ENCODE measurements at places on chromosomes 3 and 15.

DNA sequence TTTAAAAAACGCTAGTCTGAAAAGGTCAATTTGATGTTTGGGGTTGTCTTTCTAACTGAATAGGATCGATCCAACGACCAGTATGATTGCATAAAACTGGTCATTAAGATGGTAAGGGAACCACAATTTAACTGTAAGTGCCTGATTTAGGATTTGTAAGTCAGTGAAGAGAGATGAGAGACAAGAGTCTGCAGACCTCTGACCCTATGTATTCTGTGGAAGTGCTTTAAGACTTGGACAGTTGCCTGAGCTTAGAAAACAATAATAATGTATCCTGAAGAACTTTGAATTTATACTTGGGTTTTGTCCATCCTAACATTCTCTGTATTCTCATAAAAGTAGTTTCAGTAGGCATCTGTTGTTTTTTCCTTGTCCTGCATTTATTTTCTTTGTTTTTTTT is 221.4 kb upstream of the SUCLG2 start:
- DNase-seq: no peak

GRCh38 chr15:70604666-70605315 is 158.6 kb downstream of the UACA start:
- DNase-seq: no peak

- DNase-seq: no peak
Measured at GRCh38 chr3:47613722-47614121, 35.1 kb upstream of the CSPG5 start.

GRCh38 chr15:73560501-73561117 is 72.6 kb downstream of the NPTN start:
- DNase-seq: no peak

GRCh38 chr3:13514639-13515435 is 34.1 kb upstream of the FBLN2 start:
- no peak for DNase-seq

- no peak for DNase-seq
Measured at GRCh38 chr3:55409806-55410205, 77.3 kb downstream of the WNT5A start.

DNA sequence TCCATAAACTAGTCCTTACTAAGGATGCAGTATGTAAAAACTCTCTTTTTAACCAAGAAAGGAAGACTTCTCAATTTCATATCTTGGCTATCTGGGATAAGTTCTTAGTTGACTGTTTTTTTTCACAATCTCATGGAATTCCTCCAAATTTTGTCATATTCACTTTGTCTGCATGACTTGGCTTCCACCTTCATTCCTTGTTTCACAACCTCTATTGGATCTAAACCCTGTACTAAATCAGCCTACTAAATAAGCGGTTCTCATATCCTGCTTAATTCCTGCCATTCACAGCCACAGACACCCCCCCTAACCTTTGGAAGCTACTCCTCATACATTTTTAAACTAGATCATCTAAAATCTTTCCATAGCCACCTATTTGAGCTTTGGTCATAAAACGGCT is 370.6 kb upstream of the NAALADL2 start:
- no peak for DNase-seq

- DNase-seq: no peak
Measured at GRCh38 chr3:42635111-42635510, 18.4 kb upstream of the ZBTB47 start.

DNA sequence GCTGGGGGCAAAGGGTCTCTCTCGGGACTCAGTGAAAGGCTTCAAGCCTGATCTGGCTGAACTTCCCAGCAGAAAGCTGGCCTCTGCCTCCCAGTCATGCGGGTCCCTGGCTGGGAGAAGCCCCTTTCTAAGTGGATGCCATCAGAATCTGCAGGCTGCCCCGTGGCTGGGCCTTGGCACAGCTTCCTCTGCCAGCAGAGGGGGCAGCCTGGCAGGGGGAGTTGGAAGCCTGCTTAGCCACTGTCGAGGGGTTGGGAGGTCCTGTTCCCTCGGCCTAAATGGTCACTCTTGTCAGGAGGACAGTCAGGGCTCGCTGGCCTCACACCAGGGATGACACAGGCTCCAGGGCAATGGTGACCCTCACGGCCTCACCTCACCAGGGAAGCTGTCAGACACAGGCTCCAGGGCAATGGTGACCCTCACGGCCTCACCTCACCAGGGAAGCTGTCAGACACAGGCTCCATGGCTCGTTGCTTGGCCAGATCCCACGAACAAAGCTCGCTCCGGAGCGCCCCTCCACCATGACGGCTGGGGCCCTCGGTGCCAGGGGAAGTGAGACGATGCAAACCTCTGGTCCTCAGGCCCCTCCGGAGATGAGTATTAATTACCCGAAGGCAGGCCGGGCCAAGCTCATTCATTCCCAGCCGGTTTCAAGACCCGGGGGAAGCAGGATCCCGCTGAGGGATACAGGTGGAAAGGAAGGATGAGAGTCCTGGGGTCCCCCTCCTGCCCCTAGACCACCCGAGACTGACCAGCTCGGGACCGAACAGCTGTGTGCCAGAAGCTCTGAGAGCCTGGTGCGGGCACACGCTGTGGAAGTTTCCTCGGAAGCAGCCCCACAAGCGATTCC is 151.0 kb downstream of the CHSY1 start:
- DNase-seq: no peak

DNA sequence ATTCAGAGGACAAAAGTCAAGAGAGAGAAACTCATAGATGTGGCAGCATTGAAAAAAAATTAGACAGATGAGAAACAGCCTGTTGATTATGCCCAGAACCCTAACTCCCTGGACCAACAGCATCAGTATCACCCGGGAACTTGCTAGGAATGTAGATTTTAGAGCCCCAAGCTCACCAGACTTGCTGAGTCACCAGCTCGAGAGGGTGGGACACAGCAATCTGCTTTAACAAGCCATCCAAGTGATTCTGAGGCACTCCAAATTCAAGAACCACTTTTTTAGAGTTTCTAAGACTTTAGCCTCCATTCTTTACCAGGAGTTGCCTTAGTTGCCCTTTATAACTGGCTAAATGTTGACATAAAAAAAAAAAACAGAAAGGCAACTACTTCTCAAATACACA is 70.9 kb downstream of the CGGBP1 start:
- no peak for DNase-seq

DNA sequence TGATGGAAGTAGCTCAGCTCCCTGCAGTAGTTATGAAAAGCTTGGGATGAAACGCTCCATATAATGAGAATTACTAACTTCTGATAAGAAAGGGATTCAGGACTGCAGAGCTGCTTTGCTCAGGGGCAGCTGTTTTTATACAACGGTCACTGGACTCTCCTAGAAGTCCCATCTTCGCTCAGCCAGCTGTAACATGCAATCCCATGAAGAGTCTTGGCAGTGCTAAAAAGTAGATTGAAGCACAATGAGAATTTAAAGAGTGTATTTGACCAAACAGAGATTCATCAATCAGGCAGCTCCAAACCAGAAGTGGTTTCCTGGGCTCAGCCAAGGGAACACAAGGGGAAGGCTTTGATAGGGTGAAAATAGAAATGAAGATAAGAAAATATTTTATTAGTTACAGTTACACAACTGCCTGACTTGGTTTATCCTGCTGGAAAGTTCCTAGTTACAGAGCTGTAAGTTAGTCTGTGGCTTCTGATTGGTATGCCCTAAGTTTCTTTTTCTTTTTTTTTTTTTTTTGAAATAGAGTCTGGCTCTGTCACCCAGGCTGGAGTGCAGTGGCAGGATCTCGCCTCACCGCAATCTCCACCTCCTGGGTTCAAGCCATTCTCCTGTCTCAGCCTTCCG is 24.1 kb downstream of the SIDT1 start:
- DNase-seq: no peak

DNA sequence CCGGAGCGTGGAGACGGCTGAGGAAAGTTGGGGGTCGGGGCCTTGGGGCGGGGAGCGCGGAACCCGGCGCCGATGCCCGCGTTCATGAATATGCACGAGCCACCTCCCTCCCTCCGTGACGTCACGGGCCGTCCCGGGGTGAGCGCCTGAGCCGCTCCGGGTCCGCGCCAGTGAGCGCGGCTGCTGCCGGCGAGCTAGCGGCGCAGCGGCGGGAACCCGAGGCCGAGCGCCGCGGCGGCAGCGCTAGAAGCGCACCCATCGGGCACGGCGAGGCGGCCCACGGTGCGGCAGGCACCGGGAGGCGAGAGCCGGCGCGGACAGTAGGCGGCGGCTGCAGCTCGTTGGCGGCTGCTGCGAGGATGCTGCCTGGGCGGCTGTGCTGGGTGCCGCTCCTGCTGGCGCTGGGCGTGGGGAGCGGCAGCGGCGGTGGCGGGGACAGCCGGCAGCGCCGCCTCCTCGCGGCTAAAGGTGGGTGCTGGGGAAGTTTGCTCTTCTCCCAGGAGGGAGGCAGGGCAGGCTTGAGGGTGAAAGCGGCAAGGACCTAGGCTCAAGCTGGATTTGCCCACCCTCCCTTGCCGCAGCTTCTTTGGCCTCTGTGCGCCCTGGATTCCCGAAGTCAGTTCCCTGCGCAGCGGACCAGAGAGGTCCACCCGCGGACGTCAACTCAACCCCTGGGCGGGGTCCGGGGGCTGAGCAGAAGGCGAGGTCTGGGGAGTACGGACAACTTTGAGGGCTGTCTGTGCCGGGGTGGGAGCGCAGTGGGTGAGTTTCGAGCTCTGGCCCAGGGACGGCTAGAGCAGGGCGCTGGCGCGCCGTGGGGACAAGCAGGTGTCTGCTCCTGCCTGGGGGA is at the start of gene CLSTN2:
CLSTN2 (plus strand) TSS at position 170 of the 850 bp plus-strand sequence.
- DNase-seq: peak; percentile 73

DNA sequence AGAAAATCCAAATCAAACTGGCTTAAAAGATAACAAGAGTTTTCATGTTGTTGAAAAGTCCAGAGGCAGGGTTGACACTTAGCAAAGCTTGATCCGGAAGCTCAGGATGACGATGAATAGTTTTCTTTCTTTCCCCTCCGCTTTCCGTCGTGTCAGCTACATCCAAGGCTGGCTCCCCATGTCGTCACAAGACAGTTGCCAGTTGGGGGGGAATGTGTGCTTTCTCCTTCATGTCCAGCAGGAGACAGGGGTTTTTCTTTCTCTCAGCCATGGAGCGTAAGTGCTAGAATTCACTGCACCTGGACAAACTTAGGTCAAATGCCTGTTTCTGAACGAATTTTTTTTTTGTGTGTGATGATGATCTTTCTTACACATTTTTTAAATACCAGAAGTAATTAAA is 273.8 kb upstream of the RGMA start:
- DNase-seq: no peak

- no peak for DNase-seq
Measured at GRCh38 chr15:37031198-37031597, 69.2 kb downstream of the MEIS2 start.

DNA sequence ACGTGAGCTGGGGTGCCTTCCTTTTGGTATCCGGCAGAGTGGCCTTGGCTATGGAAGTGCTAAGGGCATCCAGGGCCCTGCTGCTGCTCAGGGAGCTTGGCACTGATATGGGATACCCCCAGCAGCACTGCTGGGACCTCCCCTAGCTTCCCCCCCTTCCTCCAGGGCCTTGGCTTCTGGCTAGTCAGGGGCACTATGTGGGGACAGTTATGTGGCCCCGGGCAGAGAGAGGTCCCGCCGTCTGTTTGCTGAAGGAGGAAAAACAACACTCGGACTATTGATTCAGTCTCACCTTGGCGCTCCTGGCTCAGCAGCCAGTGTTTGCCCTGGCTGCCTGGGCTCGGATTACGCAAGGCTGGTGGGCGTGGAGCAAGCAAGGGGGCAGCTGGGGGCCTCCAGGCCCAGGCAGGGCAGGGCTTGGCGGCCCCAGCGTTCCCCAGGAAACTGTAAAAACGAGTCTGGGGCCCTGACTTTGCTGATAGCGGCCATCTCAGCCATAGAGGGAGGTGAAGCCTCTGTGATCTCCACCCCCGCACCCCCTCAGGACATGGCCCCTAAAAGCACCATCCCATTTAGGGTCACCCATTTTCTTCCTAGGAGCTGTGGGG is 5.7 kb downstream of the FURIN start:
- no peak for DNase-seq

GRCh38 chr15:71529361-71529760 is 281.0 kb upstream of the NR2E3 start:
- no peak for DNase-seq

DNA sequence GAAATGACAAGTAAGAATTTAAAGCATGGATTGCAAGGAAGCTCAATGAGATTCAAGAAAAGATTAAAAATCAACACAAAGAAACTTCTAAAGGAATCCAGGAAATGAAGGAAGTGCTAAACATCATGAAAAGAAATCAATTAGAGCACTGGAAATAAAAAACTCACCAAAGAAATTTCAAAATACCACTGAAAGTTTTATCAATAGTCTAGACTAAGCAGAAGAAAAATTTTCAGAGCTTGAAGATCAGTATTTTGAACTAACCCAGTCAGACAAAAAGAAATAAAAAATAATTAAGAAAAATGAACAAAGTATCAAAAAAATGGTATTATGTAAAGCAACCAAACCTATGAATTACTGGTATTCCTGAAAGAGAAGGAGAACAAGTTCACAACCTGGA is 60.6 kb downstream of the FAM227B start:
- no peak for DNase-seq

DNA sequence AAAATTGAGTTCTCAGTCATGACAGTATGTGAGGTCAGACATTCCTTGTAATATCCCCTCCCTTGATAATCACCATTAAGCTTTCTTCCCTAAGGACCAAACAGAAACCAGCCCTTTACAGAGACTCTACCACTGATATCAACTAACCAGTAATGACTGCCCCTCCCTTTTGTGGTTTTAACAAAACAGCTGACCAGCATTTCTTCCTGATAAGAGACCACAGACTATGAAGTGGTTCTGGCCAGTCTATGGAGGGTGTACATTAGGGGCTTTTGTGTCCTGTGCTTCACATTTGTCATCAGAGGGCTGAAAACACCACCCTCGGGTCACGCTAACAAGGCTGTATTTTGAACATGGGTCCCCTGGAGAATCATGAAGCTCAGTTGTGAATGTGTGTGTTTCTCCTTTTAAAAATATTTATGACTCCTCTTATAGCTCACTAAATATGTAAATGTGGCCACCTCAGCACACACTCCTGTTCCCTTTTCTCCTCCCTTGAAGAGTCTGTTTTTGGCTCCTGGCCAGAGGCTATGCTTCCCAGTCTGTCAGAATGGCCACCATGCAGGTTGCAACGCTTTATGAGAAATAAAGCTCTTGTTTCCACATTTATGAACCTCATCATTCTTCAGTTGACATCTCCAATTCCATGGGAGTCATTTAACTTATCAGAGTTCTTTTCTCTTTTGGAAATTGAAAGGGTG is 239.3 kb downstream of the CPNE4 start:
- no peak for DNase-seq

DNA sequence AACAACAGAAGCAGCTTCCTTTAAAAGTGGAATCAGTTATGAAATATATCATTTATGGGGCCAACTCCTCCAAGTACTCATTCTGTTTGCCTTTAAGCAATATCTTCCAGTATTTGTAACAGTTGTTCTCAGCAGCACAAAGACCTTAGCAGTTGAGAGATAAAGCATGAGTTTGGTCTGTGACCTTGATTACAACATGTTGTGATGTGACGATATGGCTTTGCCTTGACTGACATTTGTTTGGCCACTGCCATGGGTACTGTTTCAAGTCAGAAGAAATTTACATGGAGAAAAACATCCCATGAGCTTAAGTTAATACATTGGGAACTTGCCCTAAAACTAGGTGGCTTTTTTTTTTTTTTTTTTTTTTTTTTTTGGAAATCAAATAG is 175.1 kb upstream of the KBTBD8 start:
- no peak for DNase-seq
